ENCODE measurements at places on chromosomes 2 and 18.
A peak's percentile ranks its signal among the peaks of the same experiment; 100 is the strongest.

DNA sequence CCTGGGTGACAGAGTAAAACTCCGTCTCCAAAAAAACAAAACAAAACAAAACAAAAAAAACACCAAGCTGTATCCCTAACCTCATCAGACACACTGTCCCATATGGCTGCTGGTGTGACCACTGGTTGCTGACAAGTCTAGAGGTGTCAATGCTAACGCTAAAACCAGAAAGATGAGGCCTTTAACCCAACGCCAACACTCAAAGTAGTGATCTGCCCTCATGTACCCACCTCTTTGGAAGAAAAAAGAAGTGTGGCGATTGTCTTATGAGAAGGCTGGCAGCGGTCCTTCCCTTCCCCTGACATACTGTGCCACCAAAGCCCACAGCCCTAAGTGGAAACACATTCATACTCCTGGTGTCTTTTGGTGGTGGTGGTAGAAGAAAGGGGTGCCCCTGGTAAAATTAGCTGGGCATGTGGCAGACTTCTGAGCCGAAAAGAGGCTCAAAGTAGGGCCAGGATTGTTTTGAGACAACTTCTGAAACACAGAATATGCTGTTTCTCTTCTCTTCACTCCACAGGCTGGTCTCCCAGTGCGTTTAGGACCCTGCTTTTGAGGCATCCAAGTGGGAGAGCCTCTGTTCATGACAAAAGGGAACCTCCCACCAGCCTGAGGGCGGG, 9.8 kb downstream of the SERTAD2 start:
- DNase-seq, result no peak

GRCh38 chr18:75223687-75224347, 13.2 kb downstream of the TSHZ1 start:
- peak; percentile 58 for DNase-seq

- peak; percentile 77 for DNase-seq
These were observed 26.6 kb upstream of the SPRED2 start for GRCh38 chr2:65458999-65459398.

DNA sequence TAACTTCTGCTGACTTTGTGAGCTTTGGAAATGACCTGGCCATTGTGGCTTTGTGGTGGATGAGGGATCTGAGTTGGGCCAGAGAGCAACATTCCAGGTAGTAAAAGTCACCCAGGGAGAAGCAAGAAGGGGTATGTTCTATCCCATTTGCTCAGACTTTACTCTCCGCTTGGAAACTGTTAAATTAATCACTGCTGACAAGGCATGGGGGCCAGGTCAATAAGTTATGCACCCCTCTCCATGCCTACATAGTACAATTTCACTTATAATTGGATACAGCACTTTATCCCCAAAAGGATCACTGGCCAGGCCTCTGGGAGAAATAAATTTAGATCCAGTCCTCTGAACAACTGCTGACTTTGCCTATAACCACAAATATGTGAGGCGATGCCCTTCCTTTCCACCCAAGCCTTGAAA, 92.1 kb downstream of the RPRM start:
- no peak for DNase-seq

DNA sequence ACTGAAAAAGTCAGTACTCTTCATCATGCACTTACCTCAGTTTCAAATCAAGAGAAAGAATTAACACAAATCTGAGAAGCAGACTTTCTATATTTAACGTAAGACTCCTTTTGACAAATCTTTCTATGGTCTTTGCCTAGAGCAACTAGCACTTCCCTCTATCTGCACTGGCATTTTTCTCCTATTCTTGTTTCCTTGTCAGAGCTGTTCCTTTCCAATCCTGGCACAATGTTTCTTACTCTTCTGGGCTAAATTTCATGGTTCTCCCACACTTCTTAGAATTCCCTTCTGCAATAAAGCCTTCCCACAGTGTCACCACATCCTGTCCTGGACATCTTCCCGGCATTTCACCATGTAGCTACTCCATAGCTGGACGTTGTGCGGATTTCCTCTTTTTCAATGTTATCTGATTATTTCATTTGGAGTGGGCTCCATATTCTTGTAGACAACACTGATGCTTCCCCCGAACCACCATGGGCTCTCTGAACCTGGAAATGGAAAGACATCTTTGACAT, 144.7 kb upstream of the CTNNA2 start:
- no peak for DNase-seq

DNA sequence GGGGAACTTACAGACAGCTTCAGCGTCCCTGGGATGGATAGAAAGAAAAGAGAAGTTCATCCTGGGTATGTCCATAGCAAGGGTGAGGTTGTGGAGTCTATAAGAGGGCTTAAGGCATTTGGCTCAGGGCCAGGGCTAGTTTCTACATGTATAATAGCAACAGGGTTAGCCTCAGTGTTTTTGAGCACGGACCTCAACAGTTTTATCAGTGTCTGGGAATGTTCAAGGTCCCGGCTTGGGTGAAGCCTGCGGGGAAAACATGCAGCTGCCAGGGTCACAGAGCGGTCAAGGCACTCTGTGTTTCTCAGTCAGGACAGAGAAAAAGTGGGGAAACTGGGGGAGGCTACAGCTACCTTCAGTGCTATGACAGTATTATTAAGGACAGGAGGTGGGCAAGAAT, 427.7 kb upstream of the HS6ST1 start:
- peak; percentile 77 for DNase-seq

DNA sequence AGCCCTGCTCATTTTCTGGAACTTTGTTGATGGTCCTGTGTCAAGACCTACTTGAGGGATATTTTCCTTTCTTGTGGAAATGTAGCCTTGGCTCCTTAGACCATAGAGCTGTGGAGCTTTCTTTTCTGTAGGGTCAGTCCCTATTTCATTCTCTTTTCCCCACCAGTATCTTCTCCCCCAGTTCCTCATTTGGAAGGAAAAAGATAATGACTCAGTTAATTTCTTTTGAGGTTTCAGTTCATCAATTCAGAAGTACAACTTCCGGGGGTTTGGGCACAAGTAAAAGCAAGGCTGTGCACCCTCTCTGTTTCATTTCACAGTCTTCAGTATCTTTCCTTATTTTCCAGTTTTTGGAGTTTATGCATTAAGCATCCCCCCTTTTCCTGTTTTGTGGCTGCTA, 70.7 kb downstream of the CDC42EP3 start:
- no peak for DNase-seq

- DNase-seq, result no peak
These were observed 8.3 kb upstream of the RBM43 start for GRCh38 chr2:151269798-151270568.

DNA sequence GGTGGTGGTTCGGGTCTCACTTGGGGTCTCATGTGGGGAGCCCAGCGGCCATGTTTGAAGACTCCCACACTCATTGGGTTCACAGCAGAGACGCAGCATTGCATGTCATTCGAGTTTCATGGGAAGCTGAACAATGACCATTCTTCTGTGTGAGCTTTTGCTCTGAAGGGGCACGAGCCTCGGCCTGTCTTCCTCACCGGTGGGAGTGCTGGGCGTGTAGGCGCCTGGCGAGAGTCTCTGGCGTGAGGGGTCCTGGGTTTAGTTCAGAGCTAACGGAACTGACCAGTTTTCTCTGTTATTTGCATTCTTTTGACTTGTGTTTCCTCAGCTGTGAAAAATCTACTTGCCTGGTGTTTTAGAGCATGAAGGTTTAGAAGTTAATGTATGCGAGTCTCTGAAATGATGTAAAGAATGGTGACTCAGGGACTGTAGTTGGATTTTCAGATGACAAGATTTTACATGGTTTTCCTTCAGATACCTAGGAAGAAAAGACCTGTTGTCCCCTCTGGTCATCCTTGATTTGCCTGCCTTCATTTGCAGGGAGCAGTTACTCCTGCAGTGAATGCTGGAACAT, 98.1 kb downstream of the ARMC9 start:
- no peak for DNase-seq

DNA sequence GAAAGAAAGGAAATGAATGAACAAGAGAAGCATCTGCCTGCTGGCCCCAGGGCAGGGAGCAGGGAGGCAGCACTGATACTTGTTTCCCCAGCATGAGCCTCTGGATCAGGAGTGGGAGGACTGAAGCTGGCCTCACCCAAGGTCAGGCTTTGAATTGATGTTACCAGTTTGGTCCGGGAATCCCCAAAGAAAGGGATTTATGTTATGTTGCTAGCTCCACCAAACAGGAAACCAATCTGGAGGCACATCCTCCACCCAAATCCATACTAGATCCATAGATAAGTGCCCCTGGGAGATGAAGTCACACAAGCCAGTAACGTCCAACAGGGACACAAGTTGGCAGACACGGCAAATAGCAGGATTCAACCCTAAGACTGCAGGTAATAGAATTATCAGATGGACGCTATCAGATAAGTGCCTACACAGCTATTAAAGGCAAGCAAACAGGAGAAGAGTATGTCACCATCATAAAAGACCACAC, 85.9 kb downstream of the MTCL1 start:
- DNase-seq, result peak; percentile 71

DNA sequence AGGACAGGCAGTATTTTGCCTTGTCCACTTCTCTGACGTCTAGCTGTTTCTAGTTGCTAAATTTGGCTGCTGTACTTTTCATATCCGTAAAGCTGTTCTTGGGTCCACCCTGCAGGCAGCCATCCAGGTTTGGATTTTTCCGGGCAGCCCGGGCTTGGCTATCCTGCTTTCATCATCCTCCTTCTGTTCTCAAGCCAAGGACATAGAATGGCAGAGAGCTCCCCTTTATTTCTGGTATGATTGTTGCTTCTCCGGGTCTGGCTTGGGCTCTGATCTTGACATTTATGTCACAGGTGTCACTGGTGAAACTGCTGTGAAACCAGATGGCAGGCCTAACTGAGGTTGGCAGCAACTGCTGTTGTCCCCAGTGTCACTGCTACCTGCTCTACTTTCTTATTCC, 35.5 kb downstream of the SCN2A start:
- DNase-seq, result peak; percentile 0

DNA sequence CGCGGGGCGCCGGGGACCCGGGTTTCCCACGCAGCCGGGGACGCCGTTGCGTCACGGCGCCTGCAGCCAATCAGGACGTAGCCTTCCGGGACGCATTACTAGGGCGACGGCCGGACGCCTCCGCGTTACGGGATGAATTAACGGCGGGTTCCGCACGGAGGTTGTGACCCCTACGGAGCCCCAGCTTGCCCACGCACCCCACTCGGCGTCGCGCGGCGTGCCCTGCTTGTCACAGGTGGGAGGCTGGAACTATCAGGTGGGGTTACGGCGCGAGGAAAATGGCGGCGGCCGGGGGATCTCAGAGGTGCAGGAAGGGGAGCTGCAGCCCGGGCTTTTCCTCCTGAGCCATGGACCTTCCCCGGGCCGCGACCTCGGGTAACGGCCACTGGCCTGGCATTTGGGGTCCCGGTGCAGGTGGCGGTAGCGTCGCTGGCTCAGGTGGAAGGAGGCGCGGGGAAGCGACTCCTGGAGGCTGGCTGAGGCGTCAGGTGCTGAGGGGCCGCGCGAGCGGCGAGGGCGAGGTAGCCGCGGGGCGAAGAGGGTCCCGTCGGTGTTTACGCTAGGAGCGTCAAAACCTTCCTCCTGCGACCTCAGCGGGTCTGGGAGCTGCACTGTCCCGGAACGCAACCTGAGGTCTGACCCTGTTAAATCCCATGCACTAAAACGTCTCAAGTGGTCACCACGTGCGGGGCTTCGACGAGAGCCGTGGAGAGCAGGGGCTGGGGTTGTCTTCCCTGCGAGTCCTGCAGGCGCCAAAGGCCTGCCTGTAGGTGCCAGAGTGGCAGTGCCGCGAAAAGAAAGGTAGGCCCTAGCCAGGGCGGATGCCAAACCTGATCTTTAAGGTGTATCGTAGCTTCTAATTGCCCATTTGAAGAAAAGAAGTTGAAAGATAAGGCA, at the start of gene LCLAT1:
Gene LCLAT1, plus strand, starts transcription at position 98 of the 897 bp plus-strand sequence. CDS start 78,345 bp downstream, outside the sequence.
- peak; percentile 77 for DNase-seq

- no peak for DNase-seq
These were observed 13.3 kb downstream of the DNMT3A start for GRCh38 chr2:25328152-25329085.

GRCh38 chr2:138445227-138445626, 56.3 kb upstream of the SPOPL start:
- no peak for DNase-seq

GRCh38 chr18:45316127-45316526, 299.1 kb upstream of the SLC14A2 start:
- DNase-seq, result no peak

DNA sequence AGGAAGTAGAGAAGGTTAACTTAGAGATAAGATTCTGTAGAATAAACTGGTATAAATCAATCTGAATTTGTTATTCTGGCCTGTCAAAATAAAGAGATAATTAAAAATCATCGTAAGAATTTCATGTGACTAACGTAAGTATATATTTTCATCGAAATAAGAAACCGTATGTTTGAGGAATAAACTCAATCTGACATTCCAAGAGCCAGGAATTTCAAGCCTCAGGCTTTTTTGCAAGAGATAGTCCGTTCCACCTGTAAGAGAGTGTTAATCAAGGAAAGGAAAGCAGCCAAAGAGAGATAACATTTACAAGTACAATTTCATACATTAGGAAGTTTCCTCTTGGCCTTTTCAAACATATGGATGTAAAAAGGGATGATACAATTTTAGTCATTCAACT, 701.5 kb downstream of the CBLN2 start:
- no peak for DNase-seq

- DNase-seq, result no peak
These were observed 231.5 kb downstream of the SRBD1 start for GRCh38 chr2:45379399-45380087.

- DNase-seq, result no peak
These were observed 228.9 kb downstream of the RNF144A start for GRCh38 chr2:7146151-7146550.

- peak; percentile 18 for DNase-seq
These were observed 552.0 kb upstream of the NRP2 start for GRCh38 chr2:205130111-205130829.

- DNase-seq, result no peak
These were observed 48.5 kb downstream of the MBOAT2 start for GRCh38 chr2:8954990-8955389.

GRCh38 chr2:232330068-232330999, 48.2 kb upstream of the ALPP start:
- DNase-seq, result no peak
